Stimulated activated CD4-positive, alpha-beta T cell treated with anti-CD3 and anti-CD28 coated beads, Interleukin-15, amount 100 ng/mL, for 24 hours (primary cell): ENCODE measurements at places on chromosomes 16 and 17.

DNA sequence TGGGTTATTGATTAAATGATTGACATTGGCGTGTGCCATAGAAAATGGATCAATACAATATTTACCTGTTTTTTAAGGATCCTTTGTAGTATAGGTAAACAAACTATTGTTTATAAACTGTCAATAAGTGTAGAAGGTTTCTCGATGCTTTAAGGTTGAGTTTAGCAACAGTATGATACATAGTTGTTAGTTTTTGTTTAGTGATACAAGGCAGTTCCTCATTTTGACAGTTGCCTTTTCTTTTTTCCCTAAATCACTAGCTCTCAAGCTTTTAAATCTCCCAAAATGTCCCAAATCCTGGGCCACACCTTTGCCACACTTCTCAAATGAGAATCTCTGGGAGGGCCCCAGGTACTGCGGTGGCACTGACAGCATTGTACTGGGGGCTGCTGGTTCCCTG lies 57.3 kb downstream of the EPN2 start:
- DNase-seq = no peak

GRCh38 chr16:12127244-12127643 lies 150.7 kb downstream of the SNX29 start:
- no peak for DNase-seq

DNA sequence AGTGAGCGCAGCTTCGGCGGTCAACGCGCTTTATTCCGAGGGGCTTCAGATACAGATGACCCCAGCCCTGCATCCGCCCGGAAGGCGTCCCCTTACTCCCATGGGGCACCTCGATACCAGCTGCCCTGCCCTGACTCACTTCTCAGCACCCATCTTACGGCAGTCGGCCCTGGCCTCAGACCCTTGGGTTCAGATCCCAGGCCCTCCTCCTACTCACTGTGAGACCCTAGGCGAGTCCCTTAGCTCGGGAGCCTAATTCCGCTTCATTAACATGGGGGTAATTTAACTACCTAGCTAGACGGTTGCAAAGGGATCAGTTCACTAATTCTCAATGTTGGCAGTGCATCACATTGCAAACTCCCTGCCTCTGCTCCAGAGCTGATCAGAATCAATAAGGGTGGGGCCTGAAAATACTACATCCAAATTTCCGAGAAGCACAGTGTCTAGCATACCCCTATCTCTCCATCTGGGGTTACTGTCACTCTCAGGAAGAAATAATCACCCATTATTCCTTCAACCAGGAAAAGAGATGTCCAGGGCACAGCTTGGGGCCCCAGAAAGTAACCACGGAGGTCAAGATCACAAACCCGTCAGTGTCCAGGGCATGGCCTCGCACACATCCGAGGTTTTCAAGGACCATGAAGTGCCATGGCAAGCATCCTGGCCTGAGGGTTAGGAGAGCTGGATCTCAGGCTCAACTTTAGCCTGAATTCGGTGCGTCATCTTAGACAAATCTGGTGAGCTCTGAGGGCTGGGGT lies 415 bp upstream of the FLOT2 start:
- DNase-seq = no peak

DNA sequence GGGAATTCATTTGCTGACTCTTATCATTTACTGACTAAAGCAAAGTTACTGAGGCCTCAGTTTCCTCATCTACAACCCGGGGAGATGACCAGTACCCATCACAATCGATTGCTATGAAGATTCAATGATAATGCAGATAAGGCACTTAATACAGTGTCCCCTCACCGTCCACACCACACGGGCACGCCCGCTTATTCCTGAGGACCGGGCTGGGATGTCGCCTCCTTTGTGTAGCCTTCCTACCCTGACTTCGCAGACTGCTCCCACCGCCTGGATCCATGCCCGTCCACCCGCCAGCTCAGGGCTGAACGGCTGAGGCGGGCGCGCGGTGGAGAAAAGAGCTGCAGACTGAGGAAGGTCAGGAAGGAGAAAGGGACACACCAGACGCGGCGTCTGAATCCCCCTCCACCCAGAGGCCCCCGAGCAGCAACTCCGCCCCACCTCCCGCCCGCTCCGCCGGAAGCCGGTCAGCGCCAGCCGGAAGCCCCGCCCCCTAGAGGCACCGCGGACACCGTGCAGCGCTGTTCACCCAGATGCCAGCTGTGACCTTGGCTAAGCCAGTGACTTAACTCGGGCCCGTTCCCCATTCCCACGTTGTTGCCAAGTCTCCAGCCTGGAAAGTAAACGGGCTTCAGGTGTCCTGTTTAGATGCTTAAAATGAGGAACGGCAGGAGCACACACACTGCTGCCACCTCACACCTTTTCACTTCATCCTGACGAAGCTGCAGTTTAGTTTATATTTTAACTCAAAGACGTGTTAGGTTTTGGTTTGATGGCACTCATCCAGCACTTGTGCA lies at the start of gene KRABD2:
TSS of gene KRABD2 (minus strand) at position 434 of the 797 bp plus-strand sequence.
- DNase-seq = peak; percentile 94
